AG08396 (cell line): ENCODE measurements at places on chromosomes 1 and 21.
A peak's percentile ranks its signal among the peaks of the same experiment; 100 is the strongest.

DNA sequence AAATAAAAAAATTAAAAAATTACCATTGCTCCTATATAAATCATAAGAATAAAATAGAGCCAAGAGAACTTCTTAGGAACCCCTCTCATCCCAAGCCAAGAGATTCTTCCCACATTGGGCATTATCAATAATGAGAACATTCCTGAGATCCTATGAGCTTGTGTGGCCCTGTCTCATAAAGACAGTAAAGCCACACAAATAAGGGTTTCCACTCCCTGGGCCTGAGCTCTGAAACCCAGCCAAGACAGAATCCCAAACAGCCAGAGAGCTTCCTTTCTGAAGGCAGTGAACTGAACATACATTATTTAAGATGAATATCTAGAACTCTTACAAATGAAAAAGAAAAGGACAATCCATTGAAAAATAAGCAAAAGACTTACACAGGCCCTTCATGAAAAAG lies 68.3 kb downstream of the SLC45A1 start:
- DNase-seq: no peak

- peak; percentile 2 for DNase-seq
Observed at GRCh38 chr1:4172644-4173599, 272.9 kb upstream of the C1orf174 start.

DNA sequence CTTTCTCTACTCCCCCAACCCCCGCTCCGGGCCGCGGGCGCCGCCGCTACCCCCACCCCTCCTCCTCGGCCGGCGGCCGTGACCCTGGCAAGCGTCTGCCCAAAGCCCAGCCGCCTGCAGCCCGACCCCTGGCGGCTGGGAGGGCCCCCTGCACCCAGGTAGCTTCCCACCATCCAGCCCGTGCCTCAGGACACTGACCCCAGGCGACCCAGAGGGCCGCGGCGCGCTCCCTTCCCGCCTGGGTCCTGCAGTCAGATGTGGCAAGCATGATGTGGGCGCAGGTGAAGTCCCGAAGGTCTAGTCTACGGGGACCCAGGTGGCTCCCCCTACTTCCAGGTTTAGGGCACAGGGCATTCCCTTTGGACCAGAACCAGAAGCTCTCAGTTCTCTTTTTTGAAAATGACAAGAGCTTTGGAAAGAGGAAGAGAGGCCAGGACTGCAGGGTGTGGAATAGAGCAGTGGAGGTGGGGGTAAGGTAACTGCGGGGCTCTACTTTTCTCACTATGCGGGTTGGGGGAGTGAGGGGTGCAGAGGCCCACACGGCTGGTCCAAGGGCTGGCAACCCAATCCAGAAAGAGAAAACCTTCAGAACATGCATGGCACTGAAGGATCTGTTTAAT lies at the start of gene DENND4B:
DENND4B (minus strand) TSS at position 97 of the 620 bp plus-strand sequence. CDS start 2,344 bp downstream, outside the sequence.
- DNase-seq: peak; percentile 97

GRCh38 chr1:208134491-208134890 lies 109.7 kb downstream of the PLXNA2 start:
- DNase-seq: no peak

- DNase-seq: peak; percentile 43
Observed at GRCh38 chr1:117686907-117687306, 81.1 kb downstream of the TENT5C start.

GRCh38 chr1:93667642-93668041 lies 14.0 kb downstream of the BCAR3 start:
- DNase-seq: no peak

GRCh38 chr1:20446796-20447195 lies 39.2 kb downstream of the CAMK2N1 start:
- DNase-seq: peak; percentile 73

DNA sequence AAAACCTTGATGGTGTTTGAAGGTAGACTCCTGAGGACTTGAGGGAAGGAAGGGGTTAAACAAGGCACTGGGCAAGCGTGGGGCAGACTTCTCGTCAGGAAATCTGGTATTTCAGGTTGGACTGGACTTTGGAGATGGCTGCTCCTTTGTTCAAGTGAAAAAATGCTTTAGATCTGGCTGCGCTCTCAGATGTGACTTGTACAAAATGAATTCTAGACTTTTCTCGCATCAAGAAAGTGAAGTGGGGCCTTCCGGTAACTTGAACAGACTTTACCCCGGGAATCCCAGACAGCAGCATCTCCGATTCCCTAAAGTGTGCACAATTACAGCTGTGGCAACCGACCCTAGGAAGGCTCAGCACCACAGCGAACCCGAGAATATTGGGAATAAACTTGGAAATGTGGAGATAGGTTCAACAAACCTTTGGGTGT lies 44.3 kb upstream of the ERRFI1 start:
- DNase-seq: no peak

GRCh38 chr1:237875291-237875690 lies 15.4 kb downstream of the ZP4 start:
- DNase-seq: no peak

DNA sequence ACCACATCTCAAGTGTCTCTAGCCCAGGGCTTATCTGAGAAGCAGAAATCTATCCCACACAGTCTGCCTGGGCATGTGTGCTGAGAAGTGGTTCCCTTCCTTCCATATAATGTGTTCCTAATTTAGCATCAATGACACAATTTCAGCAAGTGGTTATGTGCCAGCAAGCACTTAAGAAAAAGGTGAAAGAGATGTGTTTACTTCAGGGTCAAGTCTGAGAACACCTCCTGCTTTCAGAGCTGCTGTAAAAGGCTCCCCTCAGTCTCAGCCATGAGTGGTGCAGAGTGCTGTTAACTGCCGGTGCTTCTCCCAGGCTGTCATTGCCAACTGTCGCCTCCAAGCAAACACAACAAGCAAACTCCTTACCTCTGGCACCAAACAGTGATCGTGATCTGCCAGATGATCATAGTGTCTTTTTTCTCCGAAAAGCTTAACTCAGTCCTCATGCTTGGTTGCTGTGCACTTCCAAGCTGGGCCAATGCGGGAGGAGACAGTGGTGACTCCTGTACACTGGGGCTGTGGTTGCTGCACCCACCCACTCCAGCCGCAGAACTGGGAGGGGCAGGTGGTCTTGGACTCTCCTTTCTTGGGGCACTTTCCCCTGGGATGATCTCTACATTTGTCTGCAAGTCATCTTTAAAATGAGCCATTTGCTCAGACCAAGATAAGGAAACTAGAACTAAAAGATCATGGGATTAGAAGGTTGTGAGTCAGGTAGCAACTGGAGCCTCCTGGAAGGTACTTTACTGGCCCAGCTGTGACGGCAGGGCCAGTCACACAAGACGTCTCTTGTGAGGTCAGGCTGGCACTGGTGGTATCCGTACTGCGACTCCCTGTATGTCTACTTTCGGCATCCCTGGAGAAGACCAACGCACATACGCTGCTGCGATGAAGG lies 32.4 kb downstream of the ATP1A1 start:
- DNase-seq: no peak

DNA sequence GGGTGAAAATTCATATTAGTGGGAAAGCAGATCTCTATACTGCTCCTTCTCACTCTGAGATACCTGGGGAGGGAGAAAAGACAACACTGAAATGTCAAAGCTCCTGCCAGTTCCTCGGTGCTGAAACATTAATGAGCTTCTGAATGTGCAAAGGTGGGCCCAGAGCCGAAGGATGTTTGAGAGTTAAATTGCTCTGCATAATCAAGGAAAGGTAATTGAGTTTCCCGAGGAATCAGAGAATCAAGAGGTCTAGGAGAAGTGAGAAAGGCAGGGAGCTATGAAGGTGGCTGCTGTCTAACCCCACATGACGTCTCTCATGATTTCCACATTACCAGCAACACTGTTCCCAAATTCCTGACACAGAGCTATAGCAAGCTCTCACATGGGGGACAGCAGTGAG lies 346.7 kb downstream of the SMYD3 start:
- no peak for DNase-seq

DNA sequence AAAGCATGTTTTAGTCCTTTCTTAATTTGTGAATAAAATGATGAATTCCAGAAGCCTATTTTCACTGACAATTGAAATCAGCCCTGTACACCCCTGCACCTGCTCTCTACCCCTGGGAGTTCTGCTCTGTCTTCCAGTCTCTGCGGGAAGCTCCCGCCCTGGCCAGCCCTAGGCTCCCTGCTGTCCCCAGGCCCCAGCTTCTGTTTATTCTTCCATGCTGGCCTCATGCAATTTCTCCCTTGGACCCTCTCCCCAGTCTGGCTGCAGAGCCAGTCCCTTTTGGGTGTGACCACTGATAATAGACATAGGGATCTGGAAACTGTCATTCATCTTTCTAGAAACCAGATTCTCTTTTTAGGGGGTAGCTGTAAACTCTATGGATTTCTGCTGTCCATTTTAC lies 258.6 kb downstream of the GRIK3 start:
- DNase-seq: no peak

DNA sequence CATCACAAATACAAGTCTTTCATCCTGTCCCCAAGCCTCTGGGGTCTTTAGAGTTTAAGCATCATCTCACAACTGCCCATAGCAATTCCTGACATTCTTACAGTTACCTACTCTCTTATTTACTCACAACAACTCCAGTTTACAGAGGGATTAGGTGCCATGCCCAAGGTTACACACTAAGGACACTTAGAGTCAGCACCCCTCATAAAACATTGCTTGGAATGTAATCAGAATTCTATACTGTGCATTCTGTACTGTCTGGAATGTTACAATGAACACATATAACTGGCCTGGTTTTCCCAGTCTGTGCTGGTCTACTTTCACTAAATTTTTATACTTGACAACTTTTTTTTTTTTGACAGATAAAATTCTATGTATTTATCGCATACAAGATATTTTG lies 14.5 kb upstream of the RBM15 start:
- no peak for DNase-seq

DNA sequence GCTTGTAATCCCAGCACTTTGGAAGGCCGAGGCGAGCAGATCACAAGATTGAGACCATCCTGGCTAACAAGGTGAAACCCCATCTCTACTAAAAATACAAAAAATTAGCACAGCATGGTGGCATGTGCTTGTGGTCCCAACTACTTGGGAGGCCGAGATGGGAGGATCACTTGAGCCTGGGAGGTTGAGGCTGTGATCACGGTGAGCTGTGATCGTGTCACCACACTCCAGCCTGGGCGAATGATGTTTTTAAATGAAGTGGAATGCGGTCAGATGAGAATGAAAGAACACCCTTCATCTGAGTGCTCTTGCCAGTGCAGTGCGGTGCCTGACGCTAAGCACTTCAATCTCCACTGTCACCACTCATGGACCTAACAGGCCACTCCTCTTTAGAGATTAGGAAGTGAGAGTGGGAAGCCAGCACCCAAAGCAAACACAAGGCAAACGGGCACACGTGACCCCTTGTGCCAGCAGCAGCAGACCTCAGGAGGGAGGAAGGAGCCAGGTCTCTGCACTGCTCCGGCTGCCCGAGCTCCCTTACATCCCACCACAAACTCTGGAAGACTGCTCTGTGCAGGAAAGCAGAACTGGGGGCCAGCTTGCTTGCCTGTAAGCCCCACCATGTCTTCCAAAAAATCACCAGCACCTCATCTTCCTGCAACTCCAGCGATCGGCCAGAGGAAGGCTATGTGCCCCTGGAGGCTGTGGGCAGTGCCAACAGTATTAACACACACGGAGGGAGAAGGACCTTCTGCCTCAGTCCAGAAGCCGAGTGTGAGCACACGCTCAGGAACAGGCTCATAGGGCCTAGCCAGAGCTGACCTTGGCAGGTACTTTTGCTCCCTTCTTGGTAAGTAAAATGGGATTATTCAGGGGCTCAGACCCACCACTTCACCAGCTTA lies 9.7 kb downstream of the CTNNBIP1 start:
- no peak for DNase-seq

DNA sequence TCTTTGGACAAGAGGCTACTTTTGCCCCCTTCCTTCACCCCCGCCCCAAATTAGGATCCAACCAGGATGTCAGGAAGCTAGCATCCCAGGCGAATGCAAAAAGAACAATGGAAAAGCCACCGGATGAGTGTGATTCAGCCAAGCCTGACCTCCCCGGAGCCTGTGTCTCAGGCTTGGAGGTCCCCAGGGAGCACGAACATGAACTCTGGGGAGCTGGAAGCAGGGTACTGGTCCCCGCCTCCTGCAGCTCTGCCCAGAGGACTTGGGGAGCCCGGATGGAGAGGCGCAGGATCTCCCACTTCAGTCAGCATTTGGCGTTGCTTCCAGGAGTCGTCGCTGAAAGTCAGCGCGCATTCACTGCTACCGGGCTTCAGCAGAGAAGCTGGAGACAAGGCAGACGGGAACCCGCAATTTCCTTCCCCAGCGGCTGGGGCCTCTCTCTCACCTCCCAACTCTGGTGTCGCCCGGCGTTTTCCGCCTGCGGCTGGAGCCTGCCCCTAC lies 1.8 kb upstream of the TBX15 start:
- no peak for DNase-seq

- no peak for DNase-seq
Observed at GRCh38 chr1:100391675-100392074, 39.4 kb downstream of the CDC14A start.

DNA sequence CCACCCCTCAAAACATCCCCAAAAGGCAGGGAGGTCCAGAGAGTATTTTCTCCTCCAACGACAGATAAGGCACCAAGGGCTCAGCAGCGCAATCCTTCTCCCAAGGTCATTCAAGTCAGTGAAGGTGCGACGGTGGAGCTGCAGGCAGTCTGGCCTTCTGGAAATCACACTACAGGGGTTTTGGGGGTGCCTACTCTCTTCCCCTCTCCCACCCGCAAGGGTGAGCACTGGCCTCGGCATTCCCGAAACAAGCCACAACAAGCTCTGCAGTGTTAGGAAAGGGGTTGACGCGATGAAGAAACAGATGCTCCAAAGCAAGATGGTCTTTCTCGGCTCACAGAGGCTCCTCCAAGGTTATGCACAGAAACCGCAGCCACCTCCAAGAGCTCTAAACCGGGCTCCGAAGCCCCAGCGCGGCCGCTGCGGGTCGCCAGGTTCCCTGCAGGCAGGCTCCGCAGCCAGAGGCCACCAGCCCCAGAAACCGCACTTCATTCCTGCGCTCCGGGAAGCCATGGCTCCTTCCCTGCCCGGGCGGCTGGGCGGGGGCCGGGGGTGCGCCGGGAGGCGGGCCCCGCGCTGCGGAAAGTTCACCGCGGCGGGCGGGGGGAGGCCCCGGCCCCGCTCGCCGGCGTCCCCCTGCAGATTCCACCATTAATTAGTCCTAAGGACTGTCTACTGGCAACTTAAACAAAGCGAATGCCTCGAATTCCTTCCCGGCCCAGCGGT lies 1.1 kb downstream of the LUZP1 start:
- DNase-seq: peak; percentile 86

- DNase-seq: no peak
Observed at GRCh38 chr1:18320051-18320450, 160.7 kb upstream of the KLHDC7A start.

GRCh38 chr1:245434280-245434679 lies 279.5 kb downstream of the KIF26B start:
- no peak for DNase-seq

GRCh38 chr1:232548691-232549090 lies 81.2 kb downstream of the SIPA1L2 start:
- DNase-seq: no peak
